Stimulated activated CD4-positive, alpha-beta T cell treated with anti-CD3 and anti-CD28 coated beads, Interleukin-1b, Interleukin-23, amount 100 ng/mL, for 48 hours (primary cell): ENCODE measurements at places on chromosomes 1 and 21.

GRCh38 chr1:152237093-152237492 is 13.1 kb upstream of the HRNR start:
- DNase-seq, result no peak

- DNase-seq, result no peak
Measured at GRCh38 chr1:33268927-33269610, 12.8 kb downstream of the ZNF362 start.

DNA sequence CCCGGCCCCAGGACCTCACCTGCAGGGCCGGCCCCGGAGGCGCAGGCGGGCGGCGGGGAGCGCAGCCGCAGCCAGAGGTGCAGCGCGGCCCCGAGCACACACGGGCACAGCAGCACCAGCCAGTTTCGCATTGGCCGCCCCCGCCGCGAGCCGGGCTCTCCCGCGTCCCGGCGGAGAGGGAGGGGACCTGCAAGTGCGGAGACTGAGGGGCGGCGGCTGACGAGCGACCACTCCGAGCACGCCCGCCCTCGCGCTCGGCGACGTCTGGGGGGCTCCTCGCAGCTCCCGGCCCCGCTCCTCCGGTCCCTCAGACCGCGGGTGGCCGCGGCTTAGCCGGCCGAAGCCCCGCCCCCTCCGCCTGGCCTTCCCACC is at the start of gene B3GALNT2:
Gene B3GALNT2 (minus strand): TSS at position 331 of the 372 bp plus-strand sequence. CDS start 200 bp downstream, at position 131.
- DNase-seq, result no peak

DNA sequence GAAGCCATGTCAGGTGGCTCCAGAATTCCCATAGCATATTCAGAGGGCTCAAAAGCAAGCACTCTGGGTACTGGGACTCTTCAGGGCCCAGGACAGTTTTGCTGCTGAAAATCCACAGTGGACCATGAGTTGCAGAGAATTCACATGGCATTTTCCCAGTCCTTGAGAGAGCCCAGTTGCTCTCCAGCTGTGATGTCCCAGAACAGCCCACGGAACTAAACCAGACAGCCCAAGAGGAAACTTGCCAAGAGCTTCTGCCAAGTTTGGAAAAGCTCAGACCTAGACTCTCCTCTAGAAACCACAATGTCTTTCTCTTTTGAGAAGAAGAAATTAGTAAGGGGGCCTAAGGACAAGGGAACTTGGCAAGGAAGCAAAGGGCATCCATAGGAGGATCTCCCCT is 69.4 kb downstream of the RGS2 start:
- DNase-seq, result no peak

DNA sequence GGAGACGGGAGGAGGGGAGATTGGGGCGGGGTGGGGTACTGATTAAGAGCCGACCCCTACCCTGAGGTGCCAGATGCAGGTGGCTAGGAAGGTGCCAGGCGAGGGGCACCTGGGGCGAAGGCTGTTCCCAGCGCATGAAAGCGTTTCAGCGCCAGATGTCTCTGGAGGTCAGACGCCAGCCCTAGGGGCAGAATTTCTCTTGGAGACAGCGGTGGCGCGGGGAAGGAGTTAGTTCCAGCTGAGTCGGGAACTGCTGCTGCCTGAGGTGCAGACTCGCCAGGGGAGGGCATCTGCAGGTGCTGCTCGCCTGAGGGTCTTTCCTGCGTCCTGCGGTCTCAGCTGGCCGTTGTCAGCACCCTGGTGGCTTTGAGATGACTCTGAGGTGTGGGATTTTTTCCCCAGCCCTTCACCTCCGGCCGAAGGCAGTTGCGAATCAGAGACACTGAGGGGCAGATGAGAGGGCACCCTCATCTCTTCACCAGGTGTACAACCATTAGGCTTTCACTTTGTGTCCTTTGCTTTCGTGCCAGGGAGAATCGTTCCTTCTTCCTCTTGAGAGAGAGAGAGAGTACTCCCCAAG is 539 bp downstream of the CGN start:
- DNase-seq, result peak; percentile 15

GRCh38 chr21:19109694-19110093 is 706.1 kb upstream of the TMPRSS15 start:
- DNase-seq, result no peak

DNA sequence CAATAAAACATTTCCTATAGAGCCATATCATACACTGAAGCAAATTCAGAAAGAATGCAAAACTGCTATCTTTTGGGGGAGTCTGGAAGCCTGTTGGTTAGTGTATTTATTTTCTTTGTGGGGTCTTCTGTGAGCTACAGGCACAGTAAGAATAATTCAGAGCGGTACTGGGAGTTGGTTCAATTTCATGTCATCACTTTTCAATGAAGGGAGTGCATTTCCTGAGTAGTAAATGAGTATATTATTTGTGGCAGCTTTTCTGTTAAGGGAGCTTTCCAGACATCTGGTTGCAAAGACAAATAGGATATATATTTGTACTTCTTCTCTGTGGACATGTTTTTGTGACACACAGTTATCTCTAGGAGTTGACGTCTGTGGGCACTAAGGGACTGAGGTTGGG is 130.6 kb downstream of the HUNK start:
- no peak for DNase-seq

- no peak for DNase-seq
Measured at GRCh38 chr1:54080598-54081049, 27.2 kb downstream of the TCEANC2 start.

DNA sequence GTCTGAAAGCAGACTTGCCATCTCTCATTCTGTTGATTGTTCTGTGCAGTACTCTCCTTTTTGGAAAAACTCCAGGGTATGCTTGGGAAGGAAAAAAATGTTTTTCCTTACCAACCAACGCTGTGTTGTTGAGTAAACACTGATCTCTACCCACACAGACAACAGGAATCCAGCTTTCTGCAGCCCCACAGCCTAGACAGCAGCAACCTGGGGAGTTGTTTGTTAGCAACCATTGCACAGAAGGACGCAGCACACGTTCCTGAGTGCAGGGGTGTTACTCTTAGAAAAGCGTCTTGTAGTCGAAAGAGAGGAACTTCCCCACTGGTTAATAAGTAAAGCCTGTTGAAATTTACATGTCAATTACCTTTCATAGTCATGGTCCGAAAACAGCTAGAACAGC is 56.6 kb downstream of the SMYD2 start:
- no peak for DNase-seq

DNA sequence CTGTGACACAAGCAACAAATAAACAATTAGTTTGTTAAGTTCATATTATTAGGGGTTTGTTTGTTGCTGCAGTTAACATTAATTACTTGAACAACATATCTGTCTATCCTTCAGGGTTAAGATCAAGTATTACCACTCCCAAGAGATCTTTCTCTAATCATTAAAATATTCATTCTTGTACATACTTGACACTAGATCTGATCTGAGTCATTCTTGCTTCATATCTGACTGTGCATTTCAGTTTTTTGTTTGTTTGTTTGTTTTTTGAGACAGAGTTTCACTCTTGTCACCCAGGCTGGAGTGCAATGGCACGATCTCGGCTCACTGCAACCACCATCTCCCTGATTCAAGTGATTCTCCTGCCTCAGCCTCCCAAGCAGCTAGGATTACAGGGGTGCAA is 613.3 kb upstream of the PLXNA2 start:
- DNase-seq, result no peak

DNA sequence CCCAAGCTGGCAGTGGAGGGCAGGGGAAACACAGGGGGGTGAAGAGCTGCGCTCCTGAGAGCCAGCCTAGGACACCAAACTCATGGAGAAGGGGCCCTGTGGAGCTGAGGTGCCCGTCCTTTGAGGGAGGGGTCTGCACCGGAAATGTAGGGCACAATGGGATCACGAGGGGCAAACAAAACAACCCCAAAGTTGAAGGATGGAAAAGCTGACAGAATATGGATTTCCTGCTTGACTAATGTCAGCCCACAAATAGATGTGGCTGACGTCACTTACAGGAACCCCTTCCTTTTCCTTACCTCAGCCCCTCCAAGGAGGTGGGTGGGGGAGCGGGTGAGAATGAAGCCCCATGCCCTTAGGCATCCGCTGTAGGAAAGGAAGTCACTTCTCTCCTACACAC is 110.9 kb downstream of the KCNN3 start:
- DNase-seq, result peak; percentile 85

GRCh38 chr1:3464649-3465025 is 10.2 kb downstream of the ARHGEF16 start:
- no peak for DNase-seq

GRCh38 chr1:55150880-55151588 is 64.1 kb downstream of the USP24 start:
- no peak for DNase-seq

- no peak for DNase-seq
Measured at GRCh38 chr1:246978785-246979184, 29.1 kb downstream of the ZNF695 start.

DNA sequence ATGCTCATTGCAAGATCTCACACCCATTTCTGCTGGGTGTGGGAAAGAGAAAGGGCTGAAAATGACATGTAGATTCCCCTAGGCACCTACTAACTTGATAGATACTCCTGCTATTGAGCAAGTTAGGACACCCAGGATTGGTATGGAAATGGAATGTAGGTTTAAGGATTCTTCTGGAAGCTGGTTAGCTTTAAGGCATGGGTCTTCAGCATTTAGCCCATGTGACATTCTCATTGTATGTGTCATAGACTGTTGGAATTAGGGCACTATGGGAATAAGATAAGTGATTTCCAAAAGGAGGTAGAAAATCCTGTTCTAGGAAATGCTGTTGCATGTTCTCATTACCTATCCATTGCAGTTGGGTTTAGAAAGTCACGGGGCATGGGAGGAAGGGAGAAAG is 76.2 kb downstream of the DISC1 start:
- DNase-seq, result no peak

- DNase-seq, result no peak
Measured at GRCh38 chr1:30108186-30108585, 615.2 kb downstream of the MATN1 start.

DNA sequence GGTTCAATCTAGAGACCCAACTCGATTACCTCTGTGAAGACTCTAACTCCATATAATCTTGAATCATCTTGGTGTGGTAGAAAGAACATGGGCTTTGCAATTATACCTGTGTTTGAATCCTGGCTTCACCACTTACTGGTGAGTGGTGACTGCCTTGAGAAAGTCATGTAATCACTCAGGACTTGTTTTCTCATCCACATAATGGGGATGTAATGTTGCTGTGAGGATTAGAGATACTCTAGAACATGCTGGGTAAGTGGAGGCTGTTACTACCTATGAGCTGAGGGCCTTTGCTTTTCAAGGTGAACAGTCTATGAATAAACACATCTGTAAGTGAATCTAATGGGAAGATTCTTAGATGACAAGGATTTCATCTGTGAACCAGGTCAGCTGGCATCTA is 2.6 kb upstream of the DYRK1A start:
- no peak for DNase-seq

GRCh38 chr1:47940326-47940725 is 56.9 kb downstream of the TRABD2B start:
- DNase-seq, result no peak

DNA sequence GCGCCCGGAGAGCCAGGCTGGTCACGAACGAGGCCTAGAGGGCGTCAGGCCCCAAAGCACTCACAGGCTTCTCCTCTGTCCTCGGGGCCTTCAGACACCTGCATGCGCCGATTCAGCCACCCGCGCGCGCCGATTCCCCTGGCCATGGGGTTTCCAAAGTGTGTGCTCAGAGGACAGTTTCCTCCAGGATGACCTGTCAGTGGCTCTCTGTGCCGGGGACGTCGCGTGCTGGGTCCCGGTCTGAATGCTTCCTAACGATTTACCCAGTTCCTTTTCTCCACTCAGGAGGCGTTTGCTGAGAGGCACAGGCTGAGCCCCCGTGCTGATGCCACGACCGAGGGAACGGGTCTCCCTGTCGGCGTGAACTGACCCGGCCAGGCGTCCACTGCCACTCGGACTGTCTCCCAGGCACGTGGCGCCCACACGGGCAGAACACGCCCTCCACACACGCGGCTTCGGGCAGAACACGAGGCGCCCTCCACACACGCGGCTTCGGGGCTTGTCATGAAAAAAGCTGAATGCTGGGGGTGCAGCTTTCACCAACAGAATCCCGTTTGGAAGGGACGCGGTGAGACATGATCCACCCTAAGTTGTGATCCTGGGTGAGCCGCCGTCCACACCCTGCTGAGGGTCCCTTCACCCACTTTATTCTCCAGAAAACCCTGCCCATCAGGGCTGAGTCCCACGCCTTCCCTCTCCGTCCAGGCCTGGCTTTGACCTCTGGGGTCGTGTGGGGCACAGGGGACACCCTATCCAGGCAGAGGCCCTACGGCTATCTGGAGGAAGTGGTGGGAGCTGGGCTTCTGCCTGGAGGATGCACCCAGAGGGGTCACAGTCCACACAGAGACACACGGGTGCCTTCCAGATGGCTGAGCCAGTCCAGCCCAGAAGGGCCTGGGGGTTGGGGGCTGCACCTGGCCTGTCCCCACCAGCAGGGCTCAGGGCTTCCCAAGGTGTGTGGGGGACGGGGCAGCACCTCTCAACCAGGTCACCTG is 56.1 kb downstream of the COL6A1 start:
- DNase-seq, result no peak

DNA sequence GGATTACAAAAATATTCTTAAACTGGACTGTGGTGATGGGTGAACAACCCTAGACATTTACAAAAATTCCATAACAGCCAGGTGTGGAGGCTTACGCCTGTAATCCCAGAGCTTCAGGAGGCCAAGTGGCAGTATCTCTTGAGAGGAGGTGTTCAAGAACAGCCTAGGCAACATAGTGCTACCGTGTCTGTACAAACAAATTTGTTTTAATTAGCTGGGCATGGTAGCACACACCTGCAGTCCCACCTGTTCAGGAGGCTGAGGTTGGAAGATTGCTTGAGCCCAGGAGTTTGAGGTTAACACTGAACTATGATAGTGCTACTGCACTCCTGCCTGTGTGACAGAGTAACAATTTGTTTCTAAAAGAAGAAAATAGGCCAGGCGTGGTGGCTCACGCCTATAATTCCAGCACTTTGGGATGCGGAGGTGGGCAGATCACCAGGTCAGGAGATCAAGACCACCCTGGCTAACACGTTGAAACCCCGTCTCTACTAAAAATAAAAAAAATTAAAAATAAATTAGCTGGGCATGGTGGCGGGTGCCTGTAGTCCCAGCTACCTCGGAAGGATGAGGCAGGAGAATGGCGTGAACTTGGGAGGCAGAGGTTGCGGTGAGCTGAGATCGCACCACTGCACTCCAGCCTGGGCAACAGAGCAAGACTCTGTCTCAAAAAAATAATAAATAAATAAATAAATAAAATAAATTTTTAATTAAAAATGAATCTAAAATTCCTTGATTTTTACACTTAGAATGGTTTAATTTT is 37.1 kb downstream of the ARID4B start:
- DNase-seq, result no peak

DNA sequence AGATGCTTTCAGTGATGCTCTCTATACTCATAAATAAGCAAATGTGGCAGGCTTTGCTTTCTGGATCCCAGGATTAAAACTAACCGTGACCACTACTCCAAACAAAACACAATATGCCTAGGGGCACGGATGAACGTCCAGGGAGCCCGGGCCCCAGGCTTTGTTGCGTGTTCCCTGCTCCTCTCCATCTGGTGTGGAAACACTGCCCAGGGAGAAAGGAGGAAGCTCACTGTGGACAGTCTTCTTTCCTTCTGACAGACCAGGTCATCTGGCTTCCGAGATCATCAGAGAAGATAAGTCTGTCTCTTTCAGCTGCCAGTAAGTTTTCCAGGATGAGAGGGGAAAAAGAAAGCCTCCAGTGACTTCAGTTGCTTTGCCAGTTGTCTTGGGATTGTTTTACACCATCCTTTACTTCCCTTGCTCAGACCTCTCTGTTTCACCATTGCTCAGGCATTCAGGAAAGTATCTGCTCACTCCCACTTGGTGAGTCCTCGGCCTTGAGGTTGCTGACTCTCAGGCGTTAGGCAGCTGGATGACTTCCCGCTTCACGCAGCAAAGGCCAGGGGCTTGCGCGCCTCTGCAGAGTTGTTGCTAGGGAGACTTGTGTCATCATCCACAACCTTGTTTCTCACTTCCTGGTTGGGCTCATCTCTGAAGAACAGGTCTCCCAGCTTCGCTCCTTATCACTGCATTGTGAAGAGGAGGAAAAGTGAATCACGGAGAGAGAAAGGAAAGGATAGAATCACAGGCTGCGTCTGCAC is 20.6 kb upstream of the PGD start:
- DNase-seq, result no peak
